NCI-H2029 (cell line): ENCODE measurements at places on chromosomes 6 and 20.

GRCh38 chr20:3819411-3820047 lies 818 bp upstream of the AP5S1 start:
- DNase-seq: no peak

DNA sequence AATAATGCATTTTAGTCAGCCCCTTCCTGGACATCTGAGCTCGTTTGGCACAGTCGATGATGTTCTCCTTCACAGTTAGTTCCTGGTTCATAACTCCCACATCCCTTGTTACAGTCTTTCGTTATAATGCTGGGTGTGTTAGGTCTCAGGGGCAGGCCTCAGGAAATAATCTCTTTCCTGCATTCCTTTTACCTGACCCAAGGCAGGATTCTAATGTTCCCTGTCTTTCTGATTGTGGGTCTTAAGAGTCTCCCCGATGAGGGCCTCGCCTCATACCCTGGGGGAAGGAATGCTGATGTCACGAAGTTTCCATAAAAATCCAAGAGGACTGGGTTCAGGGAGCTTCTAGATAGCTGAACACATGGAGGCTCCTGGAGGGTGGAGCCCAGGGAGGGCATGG lies 104.0 kb upstream of the CARMIL1 start:
- peak; percentile 36 for DNase-seq

DNA sequence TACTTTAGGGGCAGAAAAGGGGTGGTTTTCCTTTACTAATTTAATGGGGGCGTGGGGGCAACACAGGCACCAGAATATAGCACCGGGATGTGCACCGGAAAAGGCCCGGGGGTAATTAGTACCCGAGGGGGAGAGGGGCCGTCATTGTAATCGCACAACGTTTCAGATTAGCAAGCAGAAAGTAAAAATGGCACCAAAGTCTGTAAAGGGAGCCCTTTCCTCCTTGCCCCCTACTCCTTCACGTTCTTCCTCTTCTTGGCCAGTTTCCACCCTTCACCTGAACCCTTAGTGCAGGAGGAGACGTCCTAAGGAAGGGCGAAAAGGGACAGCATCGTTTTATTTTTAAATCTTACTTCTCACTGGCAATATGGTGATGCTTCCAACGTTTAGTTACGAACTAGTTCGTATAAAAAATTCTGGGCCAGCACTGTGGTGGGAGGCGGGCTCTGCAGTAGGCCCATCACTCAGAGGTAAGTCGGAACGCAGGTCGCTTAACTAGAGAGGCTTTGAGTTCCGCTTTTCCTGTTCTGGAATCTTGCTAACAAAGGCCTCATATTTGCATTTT lies 742 bp upstream of the CEP85L start:
- no peak for DNase-seq

DNA sequence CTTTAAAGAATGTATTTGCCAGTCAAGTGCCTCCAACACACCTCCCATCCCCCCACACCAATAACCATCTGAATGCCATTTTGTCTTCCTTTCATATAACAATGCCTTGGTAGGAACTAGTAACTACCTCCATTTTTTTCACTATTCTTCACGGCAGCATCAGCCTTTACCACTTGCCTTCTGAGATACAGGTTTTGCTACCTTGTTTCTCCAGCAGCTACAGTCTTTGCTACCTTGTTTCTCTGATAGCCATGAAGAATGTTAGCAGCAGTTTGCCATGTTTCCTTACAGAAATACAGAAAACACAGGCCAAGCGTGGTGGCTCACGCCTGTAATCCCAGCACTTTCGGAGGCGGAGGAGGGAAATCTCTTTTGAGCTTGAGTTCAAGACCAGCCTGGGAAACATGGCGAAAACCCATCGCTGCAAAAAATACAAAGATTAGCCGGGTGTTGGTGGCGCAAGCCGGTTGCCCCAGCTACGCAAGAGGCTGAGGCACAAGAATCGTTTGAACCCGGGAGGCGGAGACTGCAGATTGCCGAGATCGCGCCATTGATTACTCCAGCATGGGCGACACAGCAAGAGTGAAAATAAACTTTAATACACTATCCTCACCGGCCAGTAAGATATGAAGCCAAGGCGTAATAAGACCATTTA lies 100.9 kb downstream of the HFE start:
- no peak for DNase-seq

DNA sequence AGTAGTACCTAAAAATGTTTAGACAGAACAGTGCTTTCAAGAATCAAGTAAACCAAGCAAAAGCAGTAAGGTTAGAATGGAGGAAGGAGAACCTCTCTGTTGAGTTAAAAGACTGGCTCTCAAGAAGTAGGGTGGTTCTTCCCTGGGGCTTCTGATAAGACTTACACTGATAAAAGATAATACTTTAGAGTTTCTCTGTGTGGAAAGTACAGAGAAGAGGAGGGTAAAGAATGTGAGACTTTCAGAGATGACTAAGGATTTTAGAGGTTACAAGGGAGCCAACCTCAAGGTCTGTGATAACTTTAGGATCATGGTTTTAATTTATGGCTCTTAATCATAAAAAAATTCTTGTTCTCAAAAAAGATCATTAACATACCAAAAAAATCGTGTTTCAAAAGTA lies 30.9 kb upstream of the ALDH8A1 start:
- DNase-seq: no peak

- no peak for DNase-seq
Observed at GRCh38 chr20:10597637-10598036, 76.2 kb downstream of the JAG1 start.

DNA sequence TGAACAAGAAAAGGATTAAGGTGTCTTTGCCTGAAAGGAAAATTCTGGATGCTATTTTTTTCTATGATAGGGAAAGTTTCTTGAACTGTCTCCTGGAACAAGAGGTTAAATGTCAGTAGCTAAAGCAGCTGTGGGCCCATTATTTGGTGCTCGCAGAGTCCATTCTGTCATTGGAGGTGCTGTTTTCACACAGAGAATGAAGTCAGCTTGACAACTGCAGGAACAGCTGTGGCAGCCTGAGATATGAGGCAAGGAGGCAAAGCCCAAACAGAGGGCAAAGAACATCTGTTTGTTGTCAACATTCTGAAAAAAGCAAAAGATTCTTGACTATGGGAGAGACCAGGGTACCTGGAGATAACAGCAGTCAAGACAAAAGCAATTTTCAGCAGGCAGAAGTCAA lies 548.2 kb downstream of the KIF16B start:
- DNase-seq: no peak

- no peak for DNase-seq
Observed at GRCh38 chr6:153368131-153368530, 237.0 kb upstream of the RGS17 start.

- no peak for DNase-seq
Observed at GRCh38 chr6:97654674-97655073, 371.7 kb upstream of the MMS22L start.

GRCh38 chr20:37522260-37523011 lies 1.4 kb downstream of the NNAT start:
- peak; percentile 89 for DNase-seq

DNA sequence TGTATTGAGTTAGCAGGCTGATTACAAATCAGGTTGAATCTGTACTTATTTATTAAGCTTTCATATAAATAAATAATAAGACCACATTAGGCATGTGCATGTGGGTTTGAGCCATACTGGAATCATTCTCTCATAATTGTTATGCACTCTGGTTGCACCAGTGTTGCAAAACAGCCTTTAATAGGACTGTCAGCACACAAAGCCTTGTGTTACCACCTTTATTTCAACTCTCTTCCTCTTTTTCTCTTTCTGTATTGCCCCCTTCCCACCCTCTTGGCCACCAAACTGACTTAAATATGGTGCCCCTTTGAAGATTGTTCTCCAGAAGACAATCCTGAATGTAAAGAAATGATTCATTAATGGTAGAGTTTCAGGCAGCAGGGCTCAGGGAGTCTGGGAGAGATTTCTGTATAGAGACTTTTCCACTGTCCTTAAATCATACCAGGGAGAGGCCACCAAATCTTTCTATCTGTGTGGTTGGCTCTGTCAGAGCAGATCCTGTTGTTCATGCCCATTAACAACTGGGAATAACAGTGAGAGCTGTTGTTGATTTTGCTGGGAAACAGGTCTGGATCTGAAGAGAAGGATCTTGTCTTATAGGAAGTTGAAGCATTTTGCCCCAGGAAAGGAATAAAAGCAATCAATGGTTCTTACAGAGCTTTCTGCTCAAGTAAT lies 131.6 kb upstream of the SOX4 start:
- DNase-seq: no peak

DNA sequence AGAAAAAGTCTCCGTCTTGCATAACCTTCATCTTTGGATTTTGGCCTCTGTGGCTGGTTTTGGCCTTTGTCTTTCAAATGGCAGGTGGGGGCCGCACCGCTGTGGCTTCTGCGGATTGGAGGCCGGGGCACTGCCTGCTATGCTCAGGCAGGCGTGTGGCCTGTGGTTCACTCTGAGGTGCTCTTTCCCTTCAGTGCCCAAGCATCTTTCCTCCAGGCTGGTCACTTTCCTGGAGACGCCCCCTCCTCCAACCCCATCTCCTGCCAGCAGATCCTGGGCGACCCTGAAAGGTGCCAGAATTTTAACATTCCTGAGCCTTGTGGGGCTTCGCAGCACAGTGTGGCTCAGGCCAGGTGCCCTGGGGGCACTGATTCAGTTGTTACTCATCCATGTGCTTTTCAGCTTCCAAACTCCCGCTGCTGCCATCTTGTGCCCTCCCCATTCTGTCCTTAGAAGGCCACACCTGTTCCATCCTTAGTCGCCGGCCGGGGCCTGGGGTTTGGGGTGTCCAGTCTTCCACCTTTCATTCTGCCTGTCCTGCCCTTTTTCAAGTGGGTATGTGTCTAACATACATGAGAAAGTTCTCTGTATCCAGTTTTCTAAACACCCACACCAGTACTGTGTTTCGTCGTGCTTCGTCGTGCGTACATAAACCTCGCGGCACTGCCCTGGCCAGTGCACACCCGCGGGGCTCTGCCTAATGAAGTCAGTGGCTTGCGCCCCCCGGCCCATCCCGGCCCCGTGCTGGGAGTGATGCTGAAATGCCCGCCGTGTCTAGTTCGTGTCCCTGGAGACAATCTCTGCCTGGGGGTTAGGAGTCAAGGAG lies 12.1 kb downstream of the SS18L1 start:
- DNase-seq: no peak

- DNase-seq: no peak
Observed at GRCh38 chr20:64192406-64192805, 28.2 kb downstream of the MYT1 start.

DNA sequence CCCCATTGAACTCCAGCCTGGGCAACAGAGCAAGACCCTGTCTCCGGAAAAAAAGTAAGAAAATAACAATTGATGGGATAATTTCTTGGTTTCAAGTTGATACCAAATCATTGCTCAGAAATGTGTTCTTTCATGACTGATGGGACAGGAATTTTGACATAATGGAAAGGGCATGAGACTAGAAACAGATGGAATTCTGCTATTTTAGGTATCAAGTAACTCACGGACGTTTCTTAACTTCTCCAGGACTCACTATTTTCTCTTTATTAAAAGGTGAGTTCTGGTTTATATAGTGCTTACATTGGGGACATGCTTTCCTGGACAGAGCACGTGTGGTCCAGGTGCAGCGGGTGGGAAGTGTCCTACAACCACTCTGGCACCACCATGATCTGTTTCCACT lies 6.0 kb upstream of the DSP start:
- no peak for DNase-seq

DNA sequence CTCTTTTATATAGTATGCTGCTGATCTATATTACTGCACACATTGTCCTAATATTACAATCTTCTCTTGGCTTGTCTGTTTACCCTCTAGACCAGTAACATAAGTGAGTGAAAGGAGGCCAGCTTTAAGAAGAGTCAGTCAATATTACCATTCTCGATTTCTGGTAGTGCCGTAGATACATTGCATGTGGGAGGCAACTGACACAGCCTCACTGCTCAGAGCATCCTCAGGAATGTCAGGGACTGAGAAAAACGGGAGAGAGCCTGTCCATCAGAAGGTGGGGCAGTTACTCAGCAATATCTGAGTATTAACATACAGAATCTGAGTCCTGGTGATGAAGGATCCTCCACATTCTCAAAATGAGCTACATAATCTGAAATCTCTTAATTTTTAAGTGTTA lies 259.9 kb downstream of the GJA1 start:
- DNase-seq: no peak
